Activated CD8-positive, alpha-beta memory T cell treated with anti-CD3 and anti-CD28 coated beads for 1 hour (primary cell): ENCODE measurements at places on chromosomes 1 and 21.
A peak's percentile ranks its signal among the peaks of the same experiment; 100 is the strongest.

DNA sequence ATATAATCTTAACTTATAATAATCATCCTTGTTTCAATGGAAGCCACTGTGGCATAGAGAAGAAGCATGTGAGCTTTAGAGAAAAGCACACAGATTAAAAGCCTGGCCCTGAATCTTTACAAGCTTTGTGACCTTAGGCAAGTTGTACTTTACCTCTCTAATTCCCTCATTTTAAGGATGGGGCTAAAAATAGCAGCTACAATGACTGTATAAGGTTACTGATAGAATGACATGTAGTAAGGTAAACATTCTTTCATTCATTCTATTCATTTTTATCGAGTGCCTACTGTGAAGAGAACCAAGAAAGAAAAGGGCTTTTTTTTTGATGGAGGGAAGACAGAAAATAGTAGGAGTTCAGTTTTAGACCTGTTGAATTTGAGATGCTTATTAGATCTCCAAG lies 25.6 kb downstream of the CDKN2C start:
- no peak for DNase-seq

GRCh38 chr1:88897070-88897730 lies 5.8 kb upstream of the GTF2B start:
- no peak for DNase-seq

- peak; percentile 10 for DNase-seq
Observed at GRCh38 chr1:15885701-15886610, 38.4 kb downstream of the SPEN start.

GRCh38 chr1:14909920-14910460 lies 243.6 kb upstream of the TMEM51 start:
- DNase-seq = no peak

- no peak for DNase-seq
Observed at GRCh38 chr1:19700079-19700777, 35.6 kb downstream of the HTR6 start.

GRCh38 chr1:240237305-240237721 lies 145.6 kb downstream of the FMN2 start:
- DNase-seq = no peak

DNA sequence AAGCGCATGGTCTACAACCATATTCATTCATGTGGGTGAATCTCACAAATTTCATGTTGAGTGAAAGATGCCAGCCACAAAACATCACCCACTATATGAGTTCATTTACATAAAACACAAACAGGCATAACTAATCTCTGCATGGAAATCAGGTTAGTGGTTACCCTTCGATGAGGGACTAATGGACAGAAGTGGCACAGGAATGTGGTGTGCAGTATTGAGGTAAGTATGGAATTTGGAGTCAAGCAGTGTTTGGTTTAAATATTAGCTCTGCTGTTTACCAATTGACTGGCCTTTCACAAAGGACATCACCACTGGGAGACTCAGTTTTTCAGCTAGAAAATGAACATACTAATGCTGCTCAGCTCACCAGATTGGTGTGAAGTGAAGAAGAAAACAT lies 24.2 kb downstream of the CCDC185 start:
- DNase-seq = no peak

GRCh38 chr1:178870944-178871343 lies at the start of gene ANGPTL1:
Gene ANGPTL1, minus strand, starts transcription at chr1:178871077. Its CDS starts 5,301 bp downstream, at chr1:178865776.
- no peak for DNase-seq

DNA sequence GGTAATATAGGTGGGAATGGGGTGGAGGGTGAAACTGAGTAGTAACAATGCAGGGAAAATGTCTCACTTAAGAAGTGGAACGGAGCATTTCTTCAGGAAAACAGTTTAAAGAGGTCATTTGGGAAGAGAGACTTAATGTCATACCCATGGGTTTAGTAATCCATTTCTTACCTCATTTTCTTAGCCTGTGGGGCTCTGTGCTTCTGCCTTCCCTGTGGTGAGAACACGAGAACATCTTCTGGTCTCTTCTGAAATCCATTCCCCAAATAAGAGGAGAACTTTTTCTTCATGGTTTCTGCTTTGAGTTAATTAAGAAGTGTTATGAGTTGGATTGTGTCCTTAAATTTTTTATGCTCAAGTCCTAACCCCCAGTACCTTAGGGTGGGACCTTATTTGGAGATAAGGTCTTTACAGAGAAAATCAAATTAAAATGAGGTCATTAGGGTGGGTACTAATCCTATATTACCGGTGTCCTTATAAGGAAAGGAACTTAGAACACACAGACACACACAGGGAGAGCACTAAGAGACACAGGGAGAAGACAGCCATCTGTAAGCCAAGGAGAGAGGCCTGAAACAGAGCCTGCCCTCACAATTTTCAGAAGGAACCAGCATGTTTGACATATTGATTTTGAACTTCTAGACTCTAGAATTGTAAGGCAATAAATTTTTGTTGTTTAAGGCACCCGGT lies 5.4 kb downstream of the CCDC190 start:
- no peak for DNase-seq

DNA sequence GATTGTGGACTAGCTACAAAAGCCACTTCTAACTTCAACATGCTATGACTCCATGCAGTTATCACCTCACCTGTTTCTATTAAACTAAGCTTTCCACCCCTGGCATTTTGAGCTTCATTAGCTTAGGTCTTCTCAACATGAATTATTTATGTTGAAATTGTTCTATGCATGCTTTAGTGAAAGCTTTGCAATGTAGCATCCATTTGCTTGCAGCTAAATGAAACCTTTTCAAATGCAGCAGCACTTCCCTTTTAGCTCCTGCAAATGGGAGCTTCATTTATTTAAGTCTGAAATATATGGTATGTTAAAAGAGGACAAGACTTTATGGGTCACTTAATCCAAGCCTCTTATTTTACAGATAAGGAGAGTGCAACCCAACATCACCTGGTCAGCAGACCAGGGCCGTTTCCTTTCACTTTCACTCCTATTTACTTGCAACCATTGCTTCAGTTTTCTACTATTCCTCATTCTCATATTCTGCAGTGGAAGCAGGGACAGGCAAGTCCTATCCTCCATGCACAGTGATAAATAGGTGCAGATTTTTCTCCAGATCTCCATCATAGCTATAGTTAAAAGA lies 56.4 kb upstream of the SAMSN1 start:
- DNase-seq = no peak

DNA sequence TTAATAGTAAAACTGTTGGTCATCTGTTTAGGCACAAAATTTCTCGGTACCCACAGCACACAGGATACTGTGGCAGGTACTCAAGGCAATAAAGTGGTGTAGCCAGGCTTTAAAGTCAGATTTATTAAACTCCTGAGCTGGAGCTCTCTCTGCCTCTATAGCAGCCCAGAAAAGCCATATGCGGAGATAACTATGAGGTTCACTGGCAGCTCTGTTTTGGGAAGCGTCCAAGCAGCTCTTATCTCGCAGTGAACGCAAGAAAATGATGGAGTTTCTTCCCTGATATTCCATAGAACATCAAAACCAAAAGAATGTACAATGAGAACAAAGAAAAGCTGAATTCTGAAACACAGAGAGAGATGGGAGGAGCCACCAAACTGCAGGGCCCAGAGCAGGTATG lies 248.3 kb downstream of the C1orf94 start:
- DNase-seq = no peak

- no peak for DNase-seq
Observed at GRCh38 chr1:30313176-30313575, 410.2 kb downstream of the MATN1 start.

DNA sequence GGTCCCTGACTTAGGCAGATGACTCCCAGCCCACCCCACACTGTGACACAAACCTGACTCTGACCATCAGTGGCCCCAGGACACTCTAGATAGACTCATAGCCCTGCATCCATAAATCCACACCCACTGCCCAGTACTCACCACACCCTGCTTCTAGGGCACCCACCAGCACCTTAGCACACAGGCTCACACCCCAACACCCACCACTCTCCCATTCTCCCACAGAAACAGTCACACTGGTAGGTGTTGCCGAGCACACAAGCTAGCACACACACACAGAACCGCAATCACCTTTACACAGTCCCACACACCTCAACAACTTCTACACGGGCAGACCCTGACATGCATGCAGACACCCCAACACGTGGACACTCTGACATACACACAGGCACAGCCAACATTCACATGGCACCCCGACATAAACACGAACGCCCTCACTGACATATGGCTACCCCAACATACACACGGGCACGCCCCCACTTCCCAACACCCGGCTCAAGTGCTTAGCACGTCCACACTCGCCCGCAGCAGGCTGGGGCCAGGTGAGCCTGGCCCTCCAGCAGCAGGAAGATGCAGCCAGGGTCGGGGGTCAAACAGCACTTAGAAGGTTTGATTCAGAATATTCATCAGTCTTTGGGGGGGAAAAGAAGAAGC lies 105.5 kb upstream of the TARDBP start:
- no peak for DNase-seq

DNA sequence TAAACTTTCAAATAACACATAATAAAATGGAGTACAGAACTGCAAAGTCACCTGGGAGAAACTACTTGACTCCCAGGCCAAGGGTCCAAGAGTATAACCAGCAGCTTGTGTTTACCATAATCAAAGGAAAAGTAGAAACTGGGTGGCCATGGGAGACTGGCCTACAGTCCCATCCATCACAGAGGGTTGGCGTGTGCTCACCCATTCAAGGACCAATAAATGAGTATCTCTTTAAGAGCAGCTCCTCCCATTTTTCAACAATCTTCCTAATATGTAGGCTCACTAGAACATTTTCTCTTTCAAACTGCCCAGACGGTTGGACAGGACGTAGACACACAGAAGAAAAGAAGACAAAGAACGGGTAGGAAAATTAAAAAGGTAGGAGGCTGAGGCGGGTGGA lies at the start of gene FMO3:
Gene FMO3, plus strand, starts transcription at position 302 of the 400 bp plus-strand sequence. CDS start 1,754 bp downstream, outside the sequence.
- no peak for DNase-seq

GRCh38 chr1:27992276-27992675 lies 32.5 kb downstream of the XKR8 start:
- DNase-seq = no peak

- DNase-seq = no peak
Observed at GRCh38 chr21:45032977-45033710, 41.2 kb upstream of the ADARB1 start.

DNA sequence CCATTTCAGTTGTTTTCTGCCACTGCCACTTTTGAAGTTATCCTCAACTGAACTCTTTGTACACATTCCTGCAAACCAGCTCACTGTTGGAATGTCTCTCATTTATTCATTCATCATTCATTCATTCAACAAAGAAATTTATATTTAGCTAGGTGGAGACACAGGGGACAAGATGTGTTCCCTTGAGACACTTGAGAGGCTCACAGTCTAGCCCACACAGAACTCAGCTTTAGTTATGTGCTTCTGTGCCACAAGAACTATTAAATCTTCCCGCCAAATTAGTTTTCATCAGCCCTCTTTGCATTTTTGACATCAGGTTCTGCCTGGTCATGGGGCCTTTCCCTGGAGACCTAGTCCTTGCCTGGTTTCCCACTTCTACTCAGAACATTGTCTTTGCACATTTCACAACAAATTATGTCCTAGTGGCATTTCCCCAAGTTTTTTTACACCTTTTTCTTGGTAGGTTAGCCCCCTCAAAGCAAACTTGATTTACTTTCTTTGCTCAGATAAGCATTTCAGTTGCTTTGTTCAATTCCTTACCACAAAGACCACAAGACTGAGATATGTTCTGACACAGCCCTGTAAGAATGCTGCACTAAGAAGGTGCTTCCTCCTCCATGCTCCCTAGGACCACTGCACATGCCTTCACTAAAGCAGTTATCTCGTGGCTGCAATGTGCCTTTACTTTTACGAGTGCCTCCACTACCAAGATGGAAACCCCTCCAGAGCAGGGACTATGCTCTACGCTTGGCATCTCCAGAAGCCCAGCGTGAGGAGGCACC lies 31.0 kb downstream of the ILDR2 start:
- no peak for DNase-seq

DNA sequence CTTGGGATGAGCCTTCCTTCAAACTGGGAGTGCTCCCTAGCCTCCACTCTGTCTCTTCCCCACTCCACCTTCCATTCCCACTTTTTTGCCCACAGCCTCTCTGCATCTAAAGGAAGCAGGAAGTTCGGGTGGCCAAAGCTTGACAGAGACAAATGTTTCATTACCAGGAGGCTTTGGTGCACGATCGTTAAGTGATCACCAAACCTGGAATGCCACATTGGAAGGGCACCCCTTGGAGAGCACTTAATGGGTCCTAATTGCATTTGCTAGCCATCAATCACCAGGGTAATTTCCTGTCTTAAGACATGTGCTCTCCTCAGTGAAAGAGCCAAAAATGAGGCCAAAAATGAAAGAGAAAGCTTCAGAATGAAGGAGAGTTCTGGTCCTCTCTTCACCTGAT lies 206.5 kb downstream of the TNR start:
- no peak for DNase-seq

GRCh38 chr1:204889681-204890383 lies 19.2 kb downstream of the NFASC start:
- DNase-seq = no peak

- DNase-seq = no peak
Observed at GRCh38 chr21:33849834-33850233, 65.8 kb downstream of the ATP5PO start.

GRCh38 chr1:4690951-4691675 lies 36.7 kb downstream of the AJAP1 start:
- no peak for DNase-seq

GRCh38 chr21:33265664-33266049 lies 510 bp upstream of the IL10RB start:
- no peak for DNase-seq

DNA sequence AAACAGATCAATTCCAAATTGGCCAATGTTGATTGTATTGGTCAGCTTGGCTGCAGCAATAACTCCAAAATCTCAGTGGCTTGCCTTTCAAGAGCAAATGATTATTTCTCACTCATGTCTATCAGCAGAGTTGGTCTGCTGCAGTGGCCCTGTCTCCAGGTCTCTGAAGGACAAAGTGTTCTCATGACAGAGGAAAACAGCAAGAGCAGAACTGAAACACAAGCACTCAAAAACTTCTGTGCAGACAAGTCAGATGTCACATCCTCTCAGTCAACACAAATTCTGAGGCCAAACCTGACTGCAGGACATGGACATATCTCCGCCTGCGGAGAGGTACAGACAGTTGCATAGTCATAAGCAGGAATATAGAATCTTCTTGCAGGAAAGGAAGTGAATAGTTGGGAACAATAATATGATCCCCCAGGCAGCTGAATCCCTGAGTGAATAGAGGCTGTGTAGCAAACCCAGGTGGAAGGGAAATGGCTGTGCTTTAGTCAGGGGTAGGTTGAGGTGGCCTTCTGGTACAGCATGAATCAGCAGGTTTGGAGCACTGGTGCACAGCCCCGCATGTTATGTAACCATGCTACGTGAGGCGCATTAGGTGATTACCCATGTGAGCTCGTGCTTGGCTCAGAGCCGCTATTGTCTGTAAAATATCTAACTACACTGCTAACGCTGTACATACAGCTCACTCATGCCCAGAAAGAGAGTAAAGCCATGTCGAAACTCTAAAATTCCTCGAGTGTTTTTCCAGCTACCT lies 17.1 kb upstream of the UBE2U start:
- no peak for DNase-seq

DNA sequence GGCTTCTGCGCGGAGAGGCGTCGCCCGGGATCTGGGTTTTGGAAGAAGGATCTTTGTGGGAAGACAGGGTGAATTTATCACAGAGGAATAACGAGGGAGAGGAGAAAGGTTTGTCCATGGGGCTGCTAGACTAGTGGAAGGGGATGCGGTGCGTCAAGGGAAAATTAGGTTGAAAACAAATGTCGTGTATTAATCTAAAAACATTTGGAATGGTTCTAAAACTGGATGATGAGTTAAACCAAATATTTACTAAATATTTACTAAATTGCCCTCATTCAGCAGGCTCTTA lies 647 bp downstream of the RO60 start:
- no peak for DNase-seq
